Activated naive CD4-positive, alpha-beta T cell treated with anti-CD3 and anti-CD28 coated beads, Interleukin-2, amount 10 ng/mL, durations not matched to agents 7 days and 5 days (primary cell): ENCODE measurements at places on chromosomes 2 and 18.

DNA sequence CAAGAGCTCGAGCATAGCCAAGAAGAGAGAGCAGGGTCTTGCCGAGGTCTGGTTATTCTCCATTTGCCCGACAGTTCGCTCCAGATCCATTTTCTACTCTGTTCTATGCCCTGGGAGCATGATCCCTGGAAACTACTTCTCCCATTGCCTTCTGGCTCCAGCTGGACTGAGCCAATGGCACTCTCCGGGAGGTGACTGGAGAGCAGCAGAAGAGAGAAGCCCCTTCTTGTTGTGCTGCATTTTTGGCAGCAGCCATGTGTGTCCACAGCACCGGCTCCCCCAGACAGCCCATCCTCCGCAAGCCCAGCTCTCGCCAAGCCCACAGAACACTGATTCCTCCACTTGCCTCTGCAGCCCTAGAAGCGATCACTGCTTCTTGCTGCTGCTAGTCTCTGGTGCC lies 345.5 kb downstream of the TNS1 start:
- no peak for DNase-seq

GRCh38 chr18:49616618-49617328 lies 54.9 kb downstream of the LIPG start:
- no peak for DNase-seq

GRCh38 chr2:141557329-141558095 lies 573.3 kb downstream of the LRP1B start:
- no peak for DNase-seq

DNA sequence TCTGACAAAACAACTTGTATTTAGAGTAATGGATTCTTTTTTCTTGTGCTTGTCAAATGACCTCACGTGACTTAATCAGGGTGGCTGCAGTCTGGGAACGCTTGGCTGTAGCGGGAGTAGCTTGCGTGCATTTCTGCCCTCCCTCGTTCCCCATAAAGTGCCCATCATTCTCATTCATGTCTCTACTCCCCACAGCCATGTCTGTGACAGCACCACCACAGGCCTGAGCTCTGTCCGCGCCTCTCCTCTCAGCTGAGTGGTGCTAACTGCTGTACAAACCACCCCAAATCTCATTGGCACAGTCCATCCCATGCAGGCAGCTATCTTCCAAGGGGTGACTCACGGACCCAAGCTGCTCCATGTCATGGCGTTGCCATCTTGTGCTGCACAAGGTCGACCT lies 161.7 kb downstream of the TSN start:
- no peak for DNase-seq

GRCh38 chr2:31972059-31972458 lies 38.7 kb downstream of the MEMO1 start:
- DNase-seq: no peak

- DNase-seq: no peak
These were observed 101.8 kb upstream of the NFU1 start for GRCh38 chr2:69538872-69539548.

DNA sequence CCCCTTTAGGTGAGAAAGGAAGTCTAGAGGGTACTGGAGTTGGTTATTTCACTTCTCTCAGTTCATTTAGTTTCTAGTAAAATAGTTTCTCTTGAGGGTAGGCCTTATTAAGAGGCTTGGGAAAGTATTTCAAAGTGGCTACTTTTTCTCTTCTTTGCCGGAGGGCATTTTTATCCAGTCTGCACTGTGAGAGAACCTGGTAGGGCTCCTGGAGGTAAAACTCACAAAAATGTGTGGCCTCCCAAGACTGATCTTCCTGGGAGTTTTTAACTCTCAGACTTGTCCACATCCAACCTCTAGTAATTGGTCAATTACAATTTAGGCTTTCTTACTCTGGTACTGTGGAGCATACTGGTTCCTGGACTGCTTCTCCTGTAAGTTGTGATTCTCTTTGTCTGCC lies 28.0 kb downstream of the EHBP1 start:
- DNase-seq: no peak

- DNase-seq: no peak
These were observed 110.7 kb downstream of the KLHL29 start for GRCh38 chr2:23495661-23496114.

GRCh38 chr2:195734395-195734794 lies 77.4 kb downstream of the SLC39A10 start:
- no peak for DNase-seq

GRCh38 chr18:53944721-53945120 lies 279.7 kb downstream of the MBD2 start:
- DNase-seq: peak; percentile 20

GRCh38 chr2:175147186-175147585 lies 20.8 kb downstream of the ATF2 start:
- no peak for DNase-seq

DNA sequence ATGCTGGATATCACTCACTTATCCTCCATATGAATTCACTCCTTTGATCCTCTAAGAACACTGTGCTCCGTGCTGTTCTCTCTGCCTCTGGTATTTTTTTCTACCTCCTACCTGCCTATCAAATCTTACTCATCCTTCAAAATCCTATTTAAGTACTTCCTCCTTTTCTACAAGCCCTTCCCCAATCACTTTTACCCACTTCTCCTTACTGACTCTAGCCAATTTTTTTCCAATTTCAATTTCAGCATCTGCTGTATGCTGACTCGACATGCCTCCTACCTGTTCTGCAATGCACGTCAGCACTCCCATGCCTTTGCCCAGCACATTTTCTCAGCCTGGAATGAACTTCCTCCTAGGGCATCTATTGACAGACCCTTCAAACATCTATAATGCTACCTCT lies 37.3 kb upstream of the LNPK start:
- no peak for DNase-seq

DNA sequence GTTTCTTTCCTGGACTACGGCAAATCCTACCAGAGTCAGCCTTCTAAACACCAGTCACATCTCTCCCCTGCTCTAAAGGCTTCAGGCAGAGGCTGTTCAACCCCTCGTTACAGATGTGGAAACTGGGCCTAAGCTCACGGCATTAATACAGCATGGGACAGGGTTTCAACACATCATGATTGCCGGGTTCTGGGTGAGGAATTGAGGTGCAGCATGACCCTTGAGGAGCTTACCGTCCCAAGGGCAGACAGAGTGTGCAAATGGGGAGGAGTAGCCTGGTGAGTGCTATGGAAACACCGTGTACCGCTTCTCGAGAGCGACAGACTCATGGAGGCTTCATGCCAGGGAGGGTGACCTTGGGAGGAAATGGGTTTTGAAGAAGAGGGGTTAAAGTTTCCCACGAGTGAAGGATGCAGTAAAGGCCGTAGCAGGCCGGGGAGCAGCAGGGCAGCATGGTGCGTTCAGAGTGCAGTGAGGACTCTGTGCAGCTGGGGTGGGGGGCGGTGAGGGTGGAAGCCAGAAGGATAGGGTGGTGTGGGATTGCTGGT lies 51.1 kb downstream of the TGOLN2 start:
- DNase-seq: no peak

DNA sequence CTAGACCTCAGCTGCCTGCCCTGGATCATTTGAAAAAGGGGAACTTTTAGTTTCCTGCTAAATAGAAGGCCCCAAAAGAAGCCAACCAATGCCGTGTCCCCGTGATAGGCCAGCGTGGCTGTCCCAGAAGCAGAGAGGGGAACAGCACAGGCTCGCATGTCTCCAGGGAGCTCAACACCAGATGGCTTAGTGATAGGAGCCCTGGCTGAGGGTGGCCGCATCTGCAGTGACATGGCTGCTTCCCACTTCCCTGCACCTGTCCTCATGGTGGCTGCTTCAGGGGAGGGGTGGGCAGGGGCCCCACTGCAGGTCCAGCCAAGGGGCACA lies 79.6 kb downstream of the MBP start:
- DNase-seq: no peak

DNA sequence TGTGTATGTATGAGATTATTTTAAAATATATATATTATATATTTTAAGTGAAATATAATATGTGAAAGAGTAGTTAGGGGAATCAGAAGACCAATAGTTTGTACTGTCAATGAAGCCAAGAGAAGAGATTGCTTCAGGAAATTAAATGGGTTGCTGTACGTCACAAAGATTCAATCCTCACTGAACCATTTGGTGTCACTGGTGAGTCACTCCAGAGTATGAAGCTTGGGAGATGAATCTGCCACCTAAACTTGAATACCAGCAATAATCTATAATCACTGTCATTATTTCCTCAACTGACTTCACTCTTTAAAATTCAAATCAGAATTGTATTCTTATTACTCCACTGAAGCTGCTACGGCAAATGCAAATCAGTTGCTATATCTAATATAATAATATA lies 41.9 kb upstream of the SCN9A start:
- DNase-seq: no peak

DNA sequence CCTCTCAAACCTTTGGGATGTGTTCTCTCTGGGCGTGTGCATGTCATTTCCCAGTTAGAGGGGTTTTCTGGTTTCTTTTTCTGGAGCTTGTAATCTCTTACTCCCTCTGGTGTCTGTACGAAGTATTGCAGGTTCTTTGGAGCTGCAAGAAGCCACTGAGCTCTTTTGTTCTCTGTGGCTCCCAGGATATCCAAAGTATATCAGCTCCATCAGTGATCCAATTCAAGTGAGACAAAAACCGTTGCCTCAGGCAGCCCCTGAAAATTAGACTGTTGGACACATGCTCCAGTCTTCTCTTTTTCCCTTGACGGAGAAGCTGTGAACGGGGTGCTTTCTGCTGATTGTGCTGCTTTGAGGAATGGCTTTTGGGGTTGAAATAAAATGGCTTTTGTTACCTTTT lies 59.0 kb upstream of the LDLRAD4 start:
- DNase-seq: peak; percentile 33

DNA sequence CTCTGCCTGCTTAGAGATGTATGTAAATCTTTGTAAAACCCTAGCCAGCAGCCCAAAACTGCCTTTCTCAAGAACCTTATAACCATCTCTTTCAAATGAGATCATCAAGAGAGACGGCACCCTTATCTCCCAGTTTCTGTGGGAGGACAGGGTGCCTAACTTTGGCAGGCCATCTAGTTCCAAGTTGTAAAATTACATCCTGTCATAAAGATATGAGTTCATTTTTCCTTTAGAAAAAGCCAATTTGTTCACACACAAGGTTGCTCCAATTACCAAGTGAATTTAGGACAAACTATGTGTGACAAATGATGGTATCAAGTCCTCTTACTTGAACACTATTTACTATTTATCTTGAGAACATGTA lies 65.3 kb downstream of the MEMO1 start:
- no peak for DNase-seq

DNA sequence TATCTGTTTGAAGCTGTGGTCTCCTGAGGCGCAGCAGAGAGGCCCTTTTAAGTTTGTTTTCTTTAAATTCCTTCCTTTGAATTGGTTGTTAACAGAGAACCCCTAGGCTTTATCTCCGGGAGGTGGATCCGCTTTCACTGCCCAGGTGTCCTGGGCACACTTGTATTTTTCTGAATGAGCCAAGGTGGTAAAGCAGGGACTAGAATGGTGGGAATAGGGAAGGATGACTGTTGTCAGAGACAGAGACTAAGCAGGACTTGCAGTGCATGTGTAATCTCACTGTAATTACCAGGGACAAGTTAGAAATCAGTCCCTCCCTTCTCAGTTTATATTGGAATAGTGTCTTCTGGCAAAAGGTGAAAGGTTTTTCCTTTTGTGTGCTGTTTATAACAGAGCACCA lies 72.8 kb downstream of the PHLPP1 start:
- no peak for DNase-seq

- peak; percentile 14 for DNase-seq
These were observed 66.7 kb downstream of the EDAR start for GRCh38 chr2:108922141-108922915.

DNA sequence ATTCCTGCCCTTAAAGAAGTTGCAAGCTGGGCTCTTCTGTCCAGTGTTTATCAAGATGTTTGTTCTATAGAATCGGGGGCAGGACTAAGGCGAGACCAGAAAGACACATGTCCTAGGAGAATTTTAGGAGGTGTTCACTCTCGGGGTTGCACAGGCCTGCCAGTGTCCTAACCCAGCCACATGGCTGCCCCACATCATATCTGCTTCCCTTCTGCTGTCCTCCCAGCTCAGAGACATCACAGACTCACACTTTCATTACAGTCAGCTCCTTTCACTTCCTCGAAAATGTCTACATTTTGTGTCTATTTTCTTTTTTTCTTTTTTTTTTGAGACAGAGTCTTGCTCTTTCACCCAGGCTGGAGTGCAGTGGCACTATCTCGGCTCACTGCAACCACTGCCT lies 10.7 kb upstream of the MRO start:
- no peak for DNase-seq

GRCh38 chr2:238163481-238164198 lies 4.9 kb downstream of the ERFE start:
- DNase-seq: no peak

DNA sequence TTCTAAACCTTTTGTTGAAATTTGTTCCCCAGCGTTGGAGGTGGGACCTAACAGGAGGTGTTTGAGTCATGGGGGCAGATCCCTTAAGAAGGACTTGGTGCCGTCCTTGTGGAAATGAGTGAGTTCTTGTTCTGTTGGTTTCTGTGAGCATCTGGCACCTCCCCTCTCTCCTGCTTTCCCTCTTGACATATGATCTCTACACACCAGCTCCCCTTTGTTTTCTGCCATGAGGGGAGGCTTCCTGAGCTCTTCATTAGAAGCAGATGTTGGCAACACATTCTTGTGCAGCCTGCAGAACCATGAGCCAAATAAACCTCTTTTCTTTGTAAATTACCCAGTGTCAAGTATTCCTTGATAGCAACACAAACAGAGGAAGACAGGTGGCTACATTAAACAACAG lies 23.8 kb downstream of the NABP1 start:
- no peak for DNase-seq

GRCh38 chr2:197435598-197436420 lies 981 bp upstream of the SF3B1 start:
- no peak for DNase-seq

DNA sequence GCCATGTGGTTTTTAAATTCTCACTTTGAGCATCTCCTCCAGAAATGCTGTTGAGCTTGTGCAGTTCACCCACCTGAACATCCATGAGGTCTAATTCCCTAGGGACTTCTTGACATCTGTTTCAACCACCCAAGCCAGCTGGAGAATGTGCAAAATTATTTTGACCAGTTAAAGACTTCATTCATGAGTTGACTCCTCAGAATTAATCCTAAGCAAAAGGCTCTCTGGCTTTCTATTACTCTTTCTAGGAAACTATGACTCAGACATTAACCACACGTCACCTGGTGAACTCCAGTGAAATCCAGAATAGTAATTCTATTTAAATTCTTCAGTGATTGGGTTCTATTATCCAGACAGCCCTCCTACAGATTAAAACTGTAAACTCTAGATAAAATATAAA lies 247.5 kb downstream of the NBAS start:
- DNase-seq: no peak

GRCh38 chr2:113905886-113906285 lies 16.0 kb downstream of the ACTR3 start:
- DNase-seq: no peak

DNA sequence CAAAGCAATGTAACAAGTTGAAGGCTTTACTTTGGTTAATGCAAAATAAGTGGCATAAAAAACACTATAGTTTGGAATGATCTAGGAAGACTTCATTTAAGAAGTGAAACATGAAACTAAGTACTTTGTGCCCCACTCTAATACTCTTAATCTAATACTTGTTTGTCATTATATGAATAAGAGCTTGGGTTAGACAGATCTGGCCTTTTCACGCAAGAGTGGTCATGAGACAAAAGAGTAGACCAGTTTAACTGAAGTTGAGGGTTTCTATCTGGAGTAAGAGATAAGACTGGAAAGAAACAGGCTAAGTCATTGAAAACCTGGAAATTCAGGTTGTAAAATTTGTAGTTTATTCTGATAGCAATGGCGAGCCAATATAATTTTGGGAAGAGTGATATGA lies 2.8 kb downstream of the SLC30A6 start:
- no peak for DNase-seq

GRCh38 chr2:64331114-64331645 lies 122.8 kb upstream of the LGALSL start:
- DNase-seq: no peak

- no peak for DNase-seq
These were observed 153.7 kb downstream of the SOX11 start for GRCh38 chr2:5845798-5846330.
